ENCODE measurements at places on chromosomes 7 and 10.

DNA sequence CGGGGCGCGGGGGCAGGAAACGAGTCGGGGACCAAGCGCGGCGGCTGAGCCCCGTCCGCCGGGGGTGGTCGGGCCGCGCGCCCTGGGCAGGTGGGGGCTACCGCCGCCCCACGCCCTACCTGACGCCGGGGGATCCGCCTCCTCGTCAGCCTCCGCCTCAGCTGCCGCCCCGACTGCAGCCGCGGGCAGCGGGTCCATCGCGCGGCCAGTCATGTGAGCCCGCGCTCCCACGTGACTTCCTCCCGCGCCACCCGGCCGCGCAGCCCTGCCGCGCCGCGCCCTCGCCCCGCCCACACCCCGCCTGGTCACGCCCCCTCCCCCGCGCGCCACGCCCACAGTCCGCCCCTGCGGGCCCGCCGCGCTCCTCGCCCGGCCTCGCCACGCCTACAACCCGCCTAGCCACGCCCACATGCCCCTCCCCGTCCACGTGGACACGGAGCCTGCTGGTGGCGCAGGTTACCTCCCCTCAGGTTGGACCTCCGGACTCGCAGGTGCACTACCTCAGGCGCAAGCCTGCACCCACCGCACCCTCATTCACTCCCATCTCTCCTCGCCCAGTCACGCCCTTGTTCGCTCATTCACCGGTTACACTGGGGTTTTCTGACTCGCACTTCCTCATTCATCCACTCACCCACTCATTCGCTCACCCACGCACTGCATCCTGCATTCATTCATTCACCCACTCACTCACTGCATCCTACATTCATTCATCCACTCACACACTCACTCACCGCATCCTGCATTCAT is at the start of gene SNX8:
Gene SNX8, minus strand, starts transcription at position 233 of the 747 bp plus-strand sequence. Its CDS starts 20 bp downstream, at position 213.
- peak; percentile 95 for DNase-seq

GRCh38 chr10:14567421-14567820 is 207.3 kb downstream of the FAM107B start:
- DNase-seq: no peak

DNA sequence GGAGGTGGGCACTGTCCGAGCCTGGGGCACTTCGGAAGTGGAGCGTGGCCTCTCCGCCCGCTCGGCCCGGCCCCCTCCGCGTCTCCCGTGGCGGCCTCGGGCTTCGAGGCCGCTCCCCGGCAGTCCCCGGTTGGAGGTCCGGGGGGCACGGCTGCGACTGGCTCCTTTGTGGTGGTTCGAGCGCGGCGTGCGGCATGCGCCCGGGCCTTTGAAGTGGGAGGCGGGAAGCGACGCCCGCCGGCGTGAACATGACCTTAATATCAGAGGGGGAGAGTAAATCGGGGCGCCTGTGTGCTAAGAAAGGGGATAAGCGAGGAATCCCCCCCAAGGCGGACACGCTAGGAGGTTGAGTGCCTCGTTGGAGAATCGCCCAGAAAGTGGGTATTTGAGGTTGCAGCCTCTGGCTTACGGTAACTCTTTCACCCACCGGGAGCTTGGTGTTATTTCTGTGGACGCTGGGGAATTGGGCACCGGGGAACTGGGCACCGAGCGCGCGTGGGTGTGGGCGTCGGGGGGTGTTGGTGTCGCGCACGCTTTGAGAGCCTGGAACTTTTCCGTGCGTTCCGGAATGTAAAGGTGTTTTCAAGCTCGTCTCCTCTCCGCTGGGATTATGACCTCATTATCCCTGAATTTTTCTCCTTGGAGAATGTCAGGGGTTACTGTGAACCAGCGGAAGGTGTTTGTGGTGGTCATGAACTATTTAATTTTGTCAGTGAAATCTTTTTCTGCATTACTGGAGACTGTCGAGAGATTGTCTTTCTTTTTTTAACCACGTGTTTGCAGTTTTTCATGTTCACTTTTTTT is 660 bp downstream of the SUV39H2 start:
- peak; percentile 60 for DNase-seq

- DNase-seq: no peak
Observed at GRCh38 chr7:137539111-137539715, 195.7 kb upstream of the PTN start.

DNA sequence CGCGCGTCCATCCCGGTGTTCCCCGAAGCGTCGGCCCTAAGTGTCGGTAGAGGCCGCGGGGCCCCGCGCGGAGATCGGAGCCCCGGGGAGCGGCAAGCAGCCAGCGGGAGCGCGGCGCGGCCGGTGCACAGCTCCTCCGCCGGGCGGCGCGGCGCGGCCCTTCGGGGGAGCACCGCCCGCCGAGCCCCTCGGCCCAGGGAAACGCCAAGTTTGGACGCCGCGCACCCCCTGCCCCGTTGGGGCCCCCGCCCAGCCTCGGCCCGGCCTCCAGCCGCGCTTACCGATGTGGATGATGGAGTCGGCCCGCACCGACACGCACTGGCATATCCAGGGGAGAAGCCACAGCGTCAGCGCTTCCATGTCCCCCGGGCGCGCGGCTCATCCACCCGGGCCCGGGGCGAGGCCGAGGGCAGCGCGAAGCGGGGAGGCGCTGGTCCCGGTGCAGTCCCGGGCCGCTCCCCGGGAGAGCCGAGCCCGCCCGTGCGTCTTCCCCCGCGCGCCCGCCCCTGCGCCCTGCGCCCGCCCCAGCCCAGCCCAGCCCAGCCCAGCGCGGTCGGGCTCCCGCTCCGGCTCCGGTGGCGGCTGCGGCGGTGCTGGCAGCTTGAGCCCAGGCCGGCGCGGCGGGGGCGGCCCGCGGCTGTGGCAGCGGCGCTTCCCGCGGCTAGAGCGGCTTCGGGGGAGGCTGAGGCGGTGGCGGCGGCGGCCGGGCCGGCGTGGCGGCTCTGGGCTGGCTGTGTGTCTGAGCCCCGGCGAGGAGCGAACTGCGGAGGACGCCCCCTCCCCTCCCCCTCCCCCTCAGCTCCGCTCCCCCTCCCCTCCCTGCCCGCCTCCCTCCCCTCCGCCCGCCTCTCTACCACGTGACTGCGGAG is at the start of gene GRID1:
Gene GRID1, minus strand, starts transcription at position 763 of the 869 bp plus-strand sequence.
- DNase-seq: peak; percentile 83

- peak; percentile 81 for DNase-seq
Observed at GRCh38 chr7:100563809-100564400, 9.8 kb downstream of the SAP25 start.

DNA sequence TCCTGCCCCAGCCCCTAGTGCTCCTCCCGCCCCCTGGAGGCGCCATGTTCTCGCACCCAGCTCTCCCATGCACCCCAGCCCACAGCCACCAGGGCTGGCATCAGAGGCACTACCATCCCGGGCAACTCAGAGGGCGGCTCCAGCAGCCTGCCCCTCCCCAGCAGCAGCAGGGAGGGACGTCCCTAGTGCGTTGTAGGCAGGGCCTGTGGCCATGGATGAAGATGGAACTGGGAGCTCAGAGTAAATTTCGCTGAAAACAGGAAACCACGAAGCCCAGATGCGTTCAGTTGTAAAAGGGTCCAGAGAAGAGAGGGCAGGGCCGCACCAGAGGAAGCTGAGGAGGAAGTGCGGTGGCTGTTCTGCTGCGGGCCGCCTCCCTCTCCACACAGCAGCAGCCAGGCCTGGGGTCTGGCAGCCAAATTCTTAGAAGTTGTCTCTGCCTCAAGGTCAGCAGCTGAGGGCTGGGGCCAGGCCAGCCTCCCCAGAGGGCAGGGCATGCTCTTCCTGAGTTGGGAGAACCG is 24.6 kb downstream of the VSIR start:
- no peak for DNase-seq
